ENCODE measurements at places on chromosomes 2 and 18.

- DNase-seq, result no peak
Observed at GRCh38 chr18:12500986-12501385, 93.3 kb downstream of the PRELID3A start.

DNA sequence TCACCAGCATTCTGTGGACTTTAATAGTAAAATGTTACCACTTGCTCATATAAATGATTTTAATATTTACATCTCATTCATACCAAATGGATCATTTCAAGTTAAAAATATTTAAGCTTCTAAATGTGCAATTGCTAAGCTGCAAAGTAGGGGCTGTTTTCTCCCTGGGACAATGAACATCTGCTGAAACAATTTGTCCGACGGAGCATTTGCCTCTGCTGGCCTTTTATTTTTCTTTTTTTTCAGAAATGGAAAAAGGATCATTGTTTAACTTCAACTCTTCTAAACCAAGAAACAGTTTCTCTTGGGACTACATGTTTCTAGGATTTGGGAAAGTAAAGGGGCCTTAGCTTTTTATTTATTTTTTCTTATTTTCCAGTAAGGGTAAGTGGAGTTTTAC, 43.8 kb upstream of the ITPRID2 start:
- no peak for DNase-seq

GRCh38 chr2:190781604-190782198, 98.9 kb upstream of the GLS start:
- DNase-seq, result peak; percentile 52

DNA sequence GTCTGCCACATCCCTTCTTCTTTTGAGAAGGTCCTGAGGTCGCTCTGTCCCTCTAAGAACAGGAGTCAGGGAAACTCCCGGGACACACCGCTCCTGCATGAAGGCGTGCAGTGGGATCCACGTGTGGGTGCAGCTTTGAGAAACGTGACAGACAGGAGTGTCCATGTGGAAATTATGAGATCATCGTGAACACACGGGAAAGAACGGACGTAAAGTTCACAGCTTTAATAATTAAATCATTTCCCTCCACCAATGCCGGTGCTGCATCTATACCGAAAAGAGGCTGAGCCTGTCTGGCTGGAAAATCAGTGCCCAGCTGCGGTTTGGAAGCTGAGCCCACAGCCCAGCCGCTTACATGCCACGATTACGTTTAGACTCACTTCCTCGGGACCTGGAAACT, 372.4 kb upstream of the SALL3 start:
- DNase-seq, result no peak

- DNase-seq, result no peak
Observed at GRCh38 chr2:191184457-191184856, 33.7 kb upstream of the STAT4 start.

- DNase-seq, result no peak
Observed at GRCh38 chr2:102664471-102664909, 45.1 kb downstream of the SLC9A2 start.

GRCh38 chr2:199128476-199129229, 329.1 kb downstream of the SATB2 start:
- DNase-seq, result peak; percentile 15

DNA sequence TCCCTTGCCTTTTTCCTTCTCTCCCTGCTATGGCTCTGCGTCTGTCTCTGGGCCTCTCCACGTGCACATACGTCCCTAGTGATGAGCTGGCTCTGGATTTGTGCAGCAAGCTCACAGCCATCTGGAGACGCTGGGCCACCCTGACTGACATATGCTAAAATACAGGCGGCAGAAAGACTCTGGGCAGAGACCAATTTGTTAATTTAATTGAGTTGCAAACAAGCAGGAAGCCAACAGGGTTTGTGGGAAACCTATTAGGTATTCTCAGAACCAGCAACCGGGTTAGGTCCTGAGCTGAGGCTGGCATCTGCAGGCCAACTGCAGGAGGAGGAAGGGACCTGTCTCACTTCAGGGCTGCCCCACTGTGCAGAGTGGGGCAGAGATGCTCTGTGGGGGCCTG, 53.5 kb upstream of the SMAD2 start:
- DNase-seq, result no peak

DNA sequence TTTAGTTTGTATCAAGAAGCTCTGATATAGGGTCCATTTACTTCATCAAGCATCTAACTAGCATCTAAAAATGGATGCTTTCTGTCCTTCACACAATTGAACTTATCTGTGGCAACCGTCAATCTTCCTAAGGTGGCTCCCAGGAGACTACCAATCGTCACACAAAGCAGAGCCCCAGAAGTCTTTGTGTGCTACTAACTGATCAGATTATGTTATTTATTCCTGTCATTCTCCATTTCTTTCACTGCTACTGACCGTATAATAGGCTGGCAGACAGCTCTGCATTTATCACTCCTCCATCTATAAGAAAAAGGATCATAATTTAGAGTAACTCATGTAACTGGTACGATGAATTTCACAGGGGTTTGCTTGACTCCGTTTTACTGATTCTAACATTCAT, 585.0 kb upstream of the NXPH2 start:
- DNase-seq, result no peak

DNA sequence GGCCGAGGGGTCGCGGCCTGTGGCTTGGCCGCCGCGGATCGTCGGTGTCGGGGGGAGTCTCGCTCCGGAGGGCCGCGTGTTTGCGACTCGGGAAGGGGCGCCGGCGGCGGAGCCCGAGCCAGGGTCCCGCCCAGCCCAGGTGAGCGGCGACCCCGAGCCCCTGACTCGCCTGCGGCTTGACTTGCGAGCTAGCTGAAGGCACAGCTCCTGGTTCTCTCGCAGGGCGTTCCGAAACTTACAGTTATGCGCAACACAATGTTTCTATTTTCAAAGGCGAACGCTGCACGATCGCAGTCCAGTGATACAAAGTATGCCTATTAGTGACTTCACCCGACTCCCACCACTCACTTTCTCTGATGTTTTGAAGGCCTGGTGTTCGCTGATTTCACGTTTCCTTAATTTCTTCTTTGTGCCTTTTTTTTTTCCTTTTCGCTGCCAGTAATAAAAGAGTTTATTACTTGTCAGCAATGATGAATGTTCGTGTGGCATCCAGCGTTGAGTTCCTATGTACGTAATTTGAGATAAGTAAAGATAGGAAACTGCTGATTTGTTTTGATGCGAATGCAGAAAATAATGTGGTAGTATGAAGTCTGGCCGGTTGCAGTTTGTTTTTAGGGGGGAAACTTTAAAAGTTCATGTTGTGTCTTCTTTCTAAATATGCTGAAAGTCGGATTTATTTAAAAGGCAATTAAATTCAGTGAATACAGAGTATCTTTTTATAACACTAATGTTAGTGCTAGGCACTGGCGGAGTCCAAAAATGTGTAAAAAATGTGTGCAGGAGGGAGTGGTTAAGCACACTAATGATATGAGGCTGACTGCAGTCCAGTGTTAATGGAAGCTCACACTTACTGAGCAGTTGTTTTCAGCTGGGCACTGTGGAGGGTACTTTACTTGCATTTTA, 706 bp downstream of the UBXN2A start:
- DNase-seq, result peak; percentile 34

- peak; percentile 99 for DNase-seq
Observed at GRCh38 chr2:160869411-160869810, 290.8 kb upstream of the TANK start.

- DNase-seq, result no peak
Observed at GRCh38 chr2:230140667-230141066, 71.9 kb upstream of the SLC16A14 start.

DNA sequence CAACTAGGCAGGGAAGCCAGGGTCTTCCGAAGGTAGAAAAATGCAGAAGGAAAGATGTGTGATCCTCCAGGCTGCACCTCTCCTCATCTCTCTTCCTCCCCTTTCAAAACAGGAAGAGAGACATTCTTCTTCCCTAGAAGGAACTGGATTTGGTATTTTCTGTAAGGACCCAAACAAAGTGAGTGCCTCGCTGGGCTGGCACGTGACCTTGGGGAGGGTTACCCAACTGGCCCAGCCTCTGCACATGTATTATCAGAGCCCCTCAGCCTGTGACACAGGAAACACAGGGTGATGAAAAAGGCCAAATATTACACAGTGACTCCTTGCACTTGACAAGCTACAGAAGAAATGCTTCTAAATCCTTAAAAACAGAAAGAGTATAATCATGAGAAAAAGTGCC, 2.3 kb downstream of the HJURP start:
- no peak for DNase-seq

GRCh38 chr2:42868874-42869273, 76.5 kb upstream of the HAAO start:
- no peak for DNase-seq

GRCh38 chr2:126811101-126811500, 87.6 kb upstream of the TEX51 start:
- no peak for DNase-seq

DNA sequence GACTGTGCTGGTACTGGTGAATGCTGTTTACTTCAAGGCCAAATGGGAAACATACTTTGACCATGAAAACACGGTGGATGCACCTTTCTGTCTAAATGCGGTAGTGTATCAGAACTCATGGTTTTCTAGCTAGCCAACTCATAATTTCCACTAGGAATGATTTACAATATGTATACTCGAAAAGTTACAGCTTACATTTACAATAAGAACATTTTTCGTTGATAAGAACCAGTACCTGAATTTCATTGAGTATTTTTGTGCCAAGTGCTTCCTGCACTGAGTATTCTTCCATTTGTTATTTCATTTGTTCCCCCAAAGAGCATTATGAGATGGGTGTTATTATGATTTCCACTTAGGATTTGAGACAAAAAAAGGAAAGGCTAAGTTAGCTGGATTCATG, 21.9 kb downstream of the SERPINB12 start:
- DNase-seq, result no peak

- DNase-seq, result no peak
Observed at GRCh38 chr2:38073211-38074057, 2.5 kb downstream of the CYP1B1 start.

- peak; percentile 11 for DNase-seq
Observed at GRCh38 chr2:188291142-188291616, 495 bp upstream of the GULP1 start.

DNA sequence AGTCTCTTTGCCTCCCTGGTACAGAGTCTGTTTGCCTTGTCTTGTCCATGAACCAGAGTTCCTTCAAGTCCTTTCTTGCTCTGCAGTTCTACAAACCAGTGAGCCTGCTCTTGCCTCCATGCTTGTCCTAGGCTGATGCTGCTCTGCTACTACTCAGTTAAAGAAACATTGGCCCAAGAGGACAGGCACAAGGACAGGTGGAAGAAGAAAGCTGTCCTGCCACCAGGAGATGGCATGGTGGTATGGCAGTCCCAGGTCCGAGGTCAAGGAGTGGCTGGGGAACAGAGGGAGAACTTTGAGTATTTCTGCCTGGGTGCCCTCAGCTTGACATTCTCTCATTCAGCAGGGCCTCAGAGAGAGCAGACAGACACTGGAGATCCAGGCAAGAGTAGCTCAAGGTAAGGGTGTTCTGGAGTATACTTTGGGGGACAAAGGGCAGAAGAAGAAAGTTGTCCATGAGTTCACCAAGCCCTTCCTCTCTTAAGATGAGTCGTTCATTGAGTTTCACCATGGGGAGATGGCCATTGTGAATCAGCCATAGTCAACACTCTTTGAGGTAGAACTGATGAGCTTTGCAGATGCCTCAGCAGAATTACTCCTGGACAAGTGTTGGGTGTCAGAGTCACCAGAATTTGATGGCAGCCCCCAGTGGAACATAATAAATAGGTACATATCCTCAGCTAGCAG, 20.4 kb downstream of the TTC32 start:
- DNase-seq, result no peak

- DNase-seq, result peak; percentile 47
Observed at GRCh38 chr18:53698907-53699306, 525.6 kb downstream of the MBD2 start.
